ENCODE measurements at places on chromosomes 1 and 21.

DNA sequence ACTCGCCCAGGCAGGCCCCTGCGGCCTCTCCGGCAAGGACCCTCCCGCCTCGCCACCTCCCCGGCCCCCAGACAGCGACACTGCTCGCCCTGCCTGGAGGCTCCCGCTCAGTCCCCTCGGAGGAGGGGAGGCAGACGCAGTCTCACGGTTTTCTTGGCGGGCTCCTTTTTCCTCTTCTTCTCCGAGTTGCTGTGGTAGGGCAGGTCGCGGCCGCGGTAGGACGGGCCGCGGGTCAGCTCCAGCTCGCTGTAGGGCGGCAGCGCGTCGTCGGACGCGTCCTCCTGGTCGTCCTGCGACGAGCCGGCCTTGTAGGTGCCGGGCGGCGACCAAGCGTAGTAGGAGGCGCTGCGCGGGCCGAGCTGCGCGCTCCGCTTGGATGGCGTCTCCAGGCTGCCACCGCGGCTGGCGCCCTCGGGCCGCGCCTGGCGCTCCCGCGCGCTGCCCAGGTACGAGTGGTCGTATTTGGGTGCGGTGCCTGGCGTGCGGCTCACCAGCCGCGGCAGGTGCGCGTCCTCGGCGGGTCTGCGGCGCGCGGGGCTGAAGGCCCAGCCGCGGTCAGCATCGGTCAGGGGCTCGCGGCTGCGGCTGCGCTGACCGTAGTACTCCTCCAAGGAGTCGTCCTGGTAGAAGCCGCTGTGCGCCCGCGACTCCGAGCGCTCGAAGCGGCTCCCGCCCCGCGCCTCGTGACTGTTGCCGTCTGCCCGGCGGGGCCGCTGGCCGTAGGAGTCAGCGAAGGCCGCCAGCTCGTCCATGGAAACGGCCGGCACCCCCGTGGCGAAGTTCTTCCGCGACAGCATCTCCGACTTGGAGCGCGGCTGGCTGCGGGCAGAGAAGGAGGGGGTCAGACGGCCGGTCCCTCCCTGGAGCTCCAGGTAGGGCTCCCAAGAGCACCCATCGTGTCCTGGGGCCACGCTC lies 44.8 kb upstream of the TADA1 start:
- DNase-seq, result no peak

- DNase-seq, result no peak
These were observed 600.6 kb downstream of the AJAP1 start for GRCh38 chr1:5254975-5255374.

- DNase-seq, result no peak
These were observed 11.9 kb downstream of the COL16A1 start for GRCh38 chr1:31691951-31692350.

GRCh38 chr1:9294910-9295636 lies 2.4 kb downstream of the SPSB1 start:
- no peak for DNase-seq

- no peak for DNase-seq
These were observed 47.6 kb downstream of the TNFSF18 start for GRCh38 chr1:173002891-173003838.

GRCh38 chr21:35611708-35612132 lies 448.6 kb downstream of the SETD4 start:
- DNase-seq, result no peak

DNA sequence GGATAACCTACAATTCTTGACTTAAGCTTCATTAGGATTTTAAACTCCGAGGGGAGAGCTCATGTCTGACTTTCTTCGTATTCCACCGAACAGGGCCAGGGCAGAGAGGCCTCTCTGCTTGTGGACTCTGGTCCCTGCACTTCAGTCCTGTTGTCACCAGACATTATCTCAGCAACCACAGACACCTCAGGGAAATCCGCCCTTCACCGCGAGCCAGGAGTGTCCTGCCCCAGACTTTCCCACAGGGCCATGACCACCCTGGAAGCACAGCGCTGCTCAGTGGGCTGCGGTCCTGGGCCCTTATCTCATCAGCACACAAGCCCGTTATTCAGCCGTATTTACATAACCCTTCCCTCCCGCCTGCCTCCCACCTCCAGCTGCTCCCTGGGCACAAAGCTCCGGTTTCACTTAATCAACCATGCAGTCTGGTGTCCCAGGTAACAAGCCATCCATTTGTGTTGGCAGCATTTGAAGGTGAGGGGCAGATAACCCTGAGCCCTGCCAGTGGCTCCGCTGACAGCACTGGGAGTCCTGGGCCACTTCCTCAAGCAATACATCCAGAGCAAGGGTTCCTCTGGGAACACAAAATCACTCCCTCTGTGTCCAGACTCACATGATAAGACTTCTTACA lies 122.8 kb upstream of the RAB4A start:
- DNase-seq, result no peak

- no peak for DNase-seq
These were observed 19.8 kb upstream of the C1orf21 start for GRCh38 chr1:184366997-184367396.

DNA sequence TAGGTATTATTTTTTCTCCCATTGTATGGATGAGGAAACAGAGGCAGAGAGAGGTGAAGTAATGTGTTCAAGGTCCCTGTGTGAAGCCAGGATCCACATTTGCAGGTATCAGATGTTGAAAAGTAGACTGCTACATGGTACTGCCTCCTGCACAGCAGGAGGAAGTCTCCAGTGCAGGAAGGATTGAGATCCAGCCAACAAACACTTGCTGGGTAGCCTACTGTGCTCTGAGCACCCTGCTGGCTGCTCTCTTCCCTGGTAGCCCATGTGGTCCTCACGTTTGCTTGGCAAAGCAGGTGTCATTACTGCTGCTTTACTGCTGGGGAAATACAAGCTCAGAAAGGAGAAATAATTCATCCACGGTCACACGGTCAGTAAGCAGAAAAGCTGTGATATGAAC lies 21.3 kb upstream of the GRIK3 start:
- no peak for DNase-seq

DNA sequence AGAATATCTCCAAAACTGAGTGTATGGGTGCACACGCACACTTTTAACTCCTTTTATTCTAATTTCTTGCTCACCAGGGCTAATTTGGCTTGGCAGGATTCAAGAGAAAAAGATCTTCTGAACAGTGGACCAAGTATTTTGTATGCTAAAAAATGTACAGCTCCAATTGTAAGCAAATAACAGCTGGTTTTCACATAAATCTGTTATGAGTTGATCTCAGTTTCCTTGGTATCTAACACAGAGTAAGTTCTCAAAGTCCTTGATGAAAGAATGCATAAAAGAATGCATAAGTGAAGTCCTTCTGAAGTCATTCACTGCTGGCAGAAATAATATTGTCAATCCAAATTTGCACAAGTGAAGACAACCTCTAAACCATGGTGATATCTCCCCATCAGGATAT lies 213.0 kb downstream of the OMA1 start:
- DNase-seq, result no peak
